Cerebellum (tissue), 4 donors: ENCODE measurements at places on chromosomes 5 and 9.

DNA sequence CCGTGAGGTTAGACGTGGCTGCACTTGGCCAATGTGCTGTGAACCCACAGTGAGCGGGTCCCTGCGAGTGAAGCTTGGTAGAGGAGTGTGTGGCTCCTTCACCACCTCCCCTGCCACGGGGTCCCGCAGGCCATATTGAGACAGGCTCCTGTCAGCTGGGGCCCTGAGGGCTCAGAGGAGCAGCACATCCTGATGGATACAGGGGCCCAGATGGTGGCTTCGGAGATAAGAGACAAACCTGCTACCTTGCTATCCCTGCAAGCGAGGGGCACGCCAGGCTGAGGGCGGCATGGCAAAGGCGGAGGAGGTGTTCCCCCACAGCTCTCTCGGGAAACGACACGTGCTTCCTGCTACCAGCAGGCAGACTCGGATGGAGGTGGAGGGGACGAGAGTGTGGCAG is 33.1 kb downstream of the SLC6A3 start:
- DNase-seq: no peak

DNA sequence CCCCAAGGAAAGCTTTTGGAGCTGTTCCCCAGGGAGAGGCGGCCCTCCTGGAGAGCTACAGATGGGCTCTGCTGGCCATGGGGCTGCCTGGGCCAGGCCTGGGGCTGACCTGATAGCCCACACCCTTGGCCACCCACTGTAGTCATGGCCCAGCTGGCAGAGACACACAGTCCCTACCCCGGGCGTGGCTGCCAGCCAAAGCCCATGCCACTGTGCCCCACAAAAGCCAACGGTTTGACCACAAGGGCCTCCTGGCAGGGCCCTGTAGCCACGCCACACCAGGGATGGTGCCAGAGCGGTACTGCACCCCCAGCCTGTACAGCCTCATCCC is 15.2 kb downstream of the NACC2 start:
- DNase-seq: no peak

DNA sequence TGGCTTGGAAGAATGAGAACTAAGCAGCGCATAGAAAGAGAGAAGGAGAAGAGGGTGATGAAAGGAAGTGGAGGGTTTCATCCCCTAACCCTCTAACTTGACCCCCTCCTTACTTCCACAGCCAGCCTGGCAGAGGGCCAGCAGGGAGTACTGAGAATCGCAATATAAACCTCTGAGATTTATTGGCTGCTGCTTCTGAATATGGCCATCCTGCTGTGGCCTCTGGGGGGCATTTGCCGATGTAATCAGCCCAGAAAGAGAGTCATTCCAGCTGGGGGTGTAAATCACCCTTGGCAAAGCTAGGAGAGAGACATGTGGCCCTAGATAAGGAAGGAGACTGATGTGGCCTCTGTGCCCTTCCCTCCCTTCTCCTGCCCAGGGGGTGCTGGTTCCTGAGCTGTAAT is 960 bp upstream of the GFRA3 start:
- no peak for DNase-seq

DNA sequence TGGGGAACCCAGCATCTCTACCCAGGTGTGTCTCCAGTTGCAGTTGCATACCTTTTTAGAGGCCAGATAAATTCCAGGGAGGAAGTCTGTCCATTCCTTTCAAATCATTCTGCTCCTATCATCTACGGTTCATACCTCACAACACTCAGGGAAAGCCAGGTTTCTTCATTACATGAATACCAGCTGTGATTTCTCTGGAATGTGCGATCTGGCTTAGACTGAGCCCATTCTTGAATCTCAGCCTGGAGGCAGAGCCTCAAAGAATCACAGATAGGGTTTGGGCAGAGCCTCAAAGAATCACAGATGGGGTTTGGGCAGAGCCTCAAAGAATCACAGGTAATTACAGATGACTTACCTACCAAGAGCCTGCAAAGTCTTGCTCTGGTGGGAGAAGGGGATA is 7.2 kb downstream of the P4HA2 start:
- DNase-seq: no peak

GRCh38 chr5:132472431-132472830 is 18.1 kb downstream of the IRF1 start:
- no peak for DNase-seq

GRCh38 chr5:155594270-155594669 is 580.7 kb downstream of the KIF4B start:
- DNase-seq: no peak

- DNase-seq: no peak
Observed at GRCh38 chr9:135718616-135719015, 16.6 kb downstream of the KCNT1 start.

DNA sequence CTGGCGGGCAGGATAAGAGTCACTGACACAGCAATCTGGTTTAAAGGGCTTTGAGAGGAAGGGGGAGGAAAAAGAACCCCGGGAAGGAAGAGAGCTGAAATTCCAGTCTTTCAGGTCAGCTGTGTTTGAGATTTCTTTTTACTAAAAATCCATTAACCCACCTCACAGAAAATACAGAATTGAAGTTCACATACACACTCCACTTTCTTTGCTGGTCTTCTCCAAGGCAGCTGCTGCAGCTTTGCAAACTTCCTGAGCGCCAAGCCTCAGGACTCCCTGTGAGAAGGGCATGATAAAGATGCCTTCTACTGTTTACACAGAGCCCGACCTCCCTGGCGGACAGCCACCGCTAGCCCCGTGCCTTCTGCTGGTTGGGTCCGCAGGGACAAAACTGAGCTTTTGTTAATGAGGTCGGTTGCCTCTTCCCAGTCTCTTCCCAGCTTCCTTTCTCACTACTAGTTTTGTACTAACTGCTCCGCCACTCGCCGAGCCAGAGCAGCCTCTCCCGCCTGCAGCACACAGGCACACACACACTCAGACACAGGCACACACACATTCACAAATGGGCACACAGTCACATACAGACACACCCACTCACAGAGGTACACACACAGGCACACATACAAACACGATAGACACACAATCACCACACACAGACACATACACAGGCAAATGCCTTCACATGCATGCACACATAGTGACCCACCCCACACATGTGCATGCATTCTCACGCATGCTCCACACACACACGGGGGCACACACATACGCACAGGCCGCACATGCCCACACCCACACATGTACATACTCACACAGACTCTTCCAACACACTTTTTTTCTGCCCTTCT is at the start of gene FREM1:
FREM1 (minus strand) TSS at position 468 of the 845 bp plus-strand sequence. CDS start 41,451 bp downstream, outside the sequence.
- DNase-seq: peak; percentile 67

GRCh38 chr5:38807570-38808483 is 38.0 kb upstream of the OSMR start:
- DNase-seq: no peak

DNA sequence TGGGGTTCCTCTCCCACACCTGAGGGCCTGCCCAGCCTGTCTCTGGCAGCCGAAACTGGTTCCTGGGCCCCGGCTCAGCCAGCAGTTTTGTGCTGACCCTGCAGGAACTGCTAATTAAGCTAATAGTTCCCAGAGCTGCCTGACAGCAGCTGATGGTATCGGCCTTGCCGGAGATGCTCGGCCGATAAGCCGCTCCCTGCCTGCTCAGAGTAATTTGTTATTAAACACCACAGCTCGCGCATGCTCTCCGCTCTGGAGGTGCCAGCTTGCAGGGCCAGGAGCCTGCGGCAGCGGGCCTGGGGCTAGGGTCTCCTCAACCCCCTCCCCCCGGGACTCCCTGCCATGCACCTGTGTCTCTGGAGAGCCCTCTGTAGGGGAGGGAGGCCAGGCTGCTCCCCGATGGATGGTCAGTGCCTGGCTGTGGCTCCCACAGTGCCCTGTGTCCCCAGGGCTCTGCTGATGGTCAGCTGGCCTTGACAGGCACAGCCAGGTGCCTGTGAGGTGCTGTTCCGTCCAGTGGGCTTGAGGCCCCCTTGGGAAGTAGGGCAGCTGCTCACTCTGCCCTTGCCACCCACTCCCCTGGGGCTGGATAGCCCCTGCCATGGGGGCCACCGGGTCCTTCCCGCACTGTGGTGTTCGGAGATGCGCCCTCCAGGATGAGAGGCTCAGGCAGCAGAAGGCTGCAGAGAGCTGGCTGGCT is 41.7 kb downstream of the RXRA start:
- no peak for DNase-seq

- no peak for DNase-seq
Observed at GRCh38 chr5:74352256-74352655, 288.3 kb downstream of the ENC1 start.

- no peak for DNase-seq
Observed at GRCh38 chr9:136994888-136995230, 1.5 kb downstream of the CLIC3 start.

- DNase-seq: no peak
Observed at GRCh38 chr9:115847216-115847615, 306.4 kb upstream of the PAPPA start.

DNA sequence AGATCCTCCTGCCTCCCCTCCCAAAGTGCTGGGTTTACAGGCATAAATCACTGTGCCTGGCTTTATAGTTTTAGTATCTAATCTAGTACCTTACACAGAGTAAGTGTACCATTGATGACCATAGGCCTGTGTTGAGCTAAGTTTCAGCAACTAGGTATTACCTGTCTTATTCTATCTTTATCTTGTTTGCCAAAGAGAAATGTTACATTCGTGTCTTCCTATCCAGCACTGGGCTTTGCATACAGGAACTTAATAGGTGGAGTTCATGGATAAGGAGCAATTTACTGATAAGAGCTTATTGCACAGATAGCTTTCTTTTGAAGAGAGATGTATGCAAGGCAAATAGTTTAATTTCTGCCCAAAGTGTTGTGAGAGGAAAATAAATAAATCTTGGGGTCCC is 30.5 kb downstream of the TXNDC8 start:
- no peak for DNase-seq

DNA sequence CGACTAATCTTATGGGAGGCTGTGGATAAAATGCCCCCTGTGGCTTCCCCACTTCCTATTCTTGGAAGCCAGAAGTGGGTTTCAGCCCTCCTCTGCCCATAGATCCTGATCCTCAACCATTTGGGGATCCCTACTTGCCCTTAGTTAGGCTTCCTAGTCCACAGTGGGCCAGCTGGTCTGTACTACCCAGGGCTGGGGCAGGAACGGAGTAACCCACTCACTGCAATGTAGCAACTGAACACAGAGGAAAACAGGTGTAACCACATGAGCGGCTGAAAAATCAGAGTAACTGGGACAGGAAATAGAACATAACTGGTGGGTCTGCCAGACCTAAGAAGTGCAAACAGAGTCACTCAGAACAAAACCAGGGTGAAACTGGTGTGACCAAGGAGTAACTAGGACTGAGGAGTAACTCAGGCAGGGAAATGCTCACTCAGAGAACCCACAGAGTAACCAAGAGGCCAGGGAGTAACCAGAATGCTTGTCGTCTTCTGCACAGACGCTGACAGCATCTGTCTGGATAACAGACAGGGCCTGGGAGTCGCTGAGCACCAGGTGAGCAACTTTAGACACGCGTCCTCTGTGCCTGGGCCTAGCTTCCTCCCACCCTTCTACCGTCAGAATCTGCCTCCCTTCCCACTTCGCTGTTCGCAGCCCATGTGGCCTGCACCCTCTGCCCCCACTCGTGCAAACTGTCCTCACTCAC is 1.0 kb downstream of the AQP3 start:
- no peak for DNase-seq

DNA sequence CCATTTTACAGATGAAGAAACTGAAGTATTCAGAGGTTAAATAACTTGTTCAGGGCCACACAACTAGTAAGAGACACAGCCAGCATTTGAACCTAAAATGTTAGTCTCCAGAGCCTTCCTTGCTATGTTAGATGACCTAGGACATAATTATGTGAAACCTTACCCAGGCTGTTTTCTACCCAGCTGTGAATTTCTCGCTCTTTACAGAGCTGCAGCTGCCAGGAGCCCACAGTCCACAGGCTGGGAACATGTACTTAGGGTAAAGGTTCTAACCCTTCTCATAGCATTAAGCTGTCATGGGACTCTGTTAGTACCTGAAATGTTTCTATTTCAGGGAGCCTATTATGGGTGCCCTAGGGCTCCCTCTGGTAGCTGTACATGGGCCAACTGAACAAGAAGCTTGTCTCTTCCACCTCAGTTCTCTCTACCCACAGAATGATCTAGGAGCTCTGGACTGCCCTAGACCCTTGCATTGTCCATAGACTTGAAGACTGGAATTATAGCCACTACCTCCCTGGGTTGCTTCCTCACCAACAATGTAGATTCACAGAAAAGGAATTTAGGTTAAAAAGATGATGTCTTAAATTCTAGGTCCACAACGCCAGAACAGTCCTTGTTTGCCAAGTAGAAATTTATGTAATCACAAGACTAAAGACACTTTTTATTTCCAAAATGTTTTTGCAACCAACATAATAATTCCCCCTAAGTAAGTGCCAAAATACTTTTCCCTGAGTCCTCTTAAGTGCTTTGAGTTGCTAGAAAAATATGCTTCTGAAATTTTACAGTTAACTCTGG is 262.9 kb downstream of the PIK3R1 start:
- no peak for DNase-seq

GRCh38 chr9:74662674-74663073 is 165.5 kb downstream of the RORB start:
- no peak for DNase-seq
